Activated CD4-positive, alpha-beta T cell treated with anti-CD3 and anti-CD28 coated beads, Interleukin-2, amount 50 U/mL, for 24 hours (primary cell): ENCODE measurements at places on chromosomes 2 and 18.

GRCh38 chr2:230234845-230235244, 9.3 kb downstream of the SP140 start:
- DNase-seq, result no peak

DNA sequence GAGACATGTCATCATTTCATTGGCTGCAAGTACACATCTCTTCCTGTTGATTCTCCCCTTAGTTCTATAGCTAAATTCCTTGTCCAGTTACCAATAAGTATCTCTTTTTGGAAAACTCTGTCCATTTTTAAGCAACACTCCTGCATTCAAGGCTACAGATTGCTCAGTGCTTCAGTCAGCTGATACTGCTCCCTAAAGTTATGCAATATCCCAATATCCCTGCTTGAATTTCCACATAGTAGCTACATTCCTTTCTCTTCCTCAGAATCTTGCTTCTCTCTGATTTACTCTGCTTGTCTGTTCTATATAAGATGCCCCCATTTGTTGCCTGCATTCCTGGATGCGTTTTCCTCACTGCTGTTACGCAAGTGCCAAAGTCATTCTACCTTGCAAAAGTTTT, 109.8 kb downstream of the PARD3B start:
- DNase-seq, result no peak

DNA sequence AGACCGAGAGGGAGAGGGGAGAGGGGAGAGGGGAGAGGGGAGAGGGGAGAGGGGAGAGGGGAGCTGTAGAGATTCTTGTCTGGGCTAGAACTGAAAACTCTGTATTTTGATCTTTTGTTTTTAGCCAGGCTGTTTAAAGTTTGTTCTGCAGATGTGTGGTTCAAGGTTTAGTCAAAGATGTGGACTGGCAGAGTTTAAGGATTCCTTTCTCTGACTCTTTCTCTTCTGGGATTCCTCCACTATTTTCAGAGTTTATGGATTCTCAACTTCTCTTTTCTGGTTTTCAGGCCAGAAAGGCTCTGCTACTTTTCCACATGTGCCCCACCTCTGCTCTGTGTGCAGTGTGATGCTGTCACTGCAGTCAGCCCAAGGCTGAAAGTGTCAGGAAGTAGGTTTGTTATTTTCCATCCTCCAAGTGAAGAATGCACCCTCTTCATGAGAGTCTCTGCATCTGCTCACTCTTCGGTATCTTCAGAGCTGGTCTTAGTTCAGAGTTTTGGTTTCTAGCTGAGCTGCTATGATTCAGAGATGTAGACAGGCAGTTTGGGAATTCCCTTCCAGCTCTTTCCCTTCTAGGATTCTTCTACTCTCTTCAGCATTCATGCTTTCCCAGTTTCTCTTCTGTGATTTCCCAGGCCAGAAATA, 130.9 kb upstream of the SMAD7 start:
- DNase-seq, result no peak

DNA sequence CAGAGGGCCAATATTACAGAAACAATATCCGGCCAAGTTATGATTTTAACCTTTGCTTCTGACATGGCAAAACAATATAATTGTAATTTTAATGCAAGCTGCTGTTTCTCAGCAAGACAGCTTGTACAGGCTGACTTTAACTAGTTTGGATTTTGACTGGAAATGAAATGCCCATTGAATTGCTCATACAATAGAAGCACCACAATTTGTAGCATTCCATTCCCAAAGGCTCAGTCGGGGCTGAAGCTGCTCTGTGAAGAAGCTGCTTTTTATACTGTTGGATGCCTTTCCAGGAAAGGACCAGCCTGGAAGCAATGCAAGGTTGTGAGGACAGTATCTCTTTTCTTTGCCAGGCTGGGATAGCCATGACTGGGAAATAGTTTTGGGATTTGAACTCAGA, 677.0 kb upstream of the FANCL start:
- no peak for DNase-seq

DNA sequence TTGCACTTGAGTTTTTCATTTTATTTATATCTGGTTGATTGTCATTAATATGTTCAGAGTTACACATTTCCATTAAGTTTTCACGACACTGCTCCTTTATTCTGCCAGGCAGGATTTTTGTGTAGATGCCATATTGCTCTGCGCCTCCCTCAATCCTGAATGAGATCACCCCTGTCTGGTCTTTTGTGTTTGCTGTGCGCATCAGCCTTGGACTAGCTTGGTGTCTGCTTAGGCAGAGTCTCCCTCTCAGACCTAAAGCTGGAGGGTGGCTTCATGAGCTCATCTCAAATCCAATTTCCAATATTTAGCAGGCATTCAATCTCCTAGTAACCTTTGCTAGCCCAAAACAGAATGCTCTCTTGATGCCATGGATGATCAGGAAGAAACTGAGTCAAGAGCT, 137.4 kb downstream of the SMAD7 start:
- no peak for DNase-seq

GRCh38 chr2:177169810-177170514, 42.6 kb upstream of the HNRNPA3 start:
- no peak for DNase-seq

DNA sequence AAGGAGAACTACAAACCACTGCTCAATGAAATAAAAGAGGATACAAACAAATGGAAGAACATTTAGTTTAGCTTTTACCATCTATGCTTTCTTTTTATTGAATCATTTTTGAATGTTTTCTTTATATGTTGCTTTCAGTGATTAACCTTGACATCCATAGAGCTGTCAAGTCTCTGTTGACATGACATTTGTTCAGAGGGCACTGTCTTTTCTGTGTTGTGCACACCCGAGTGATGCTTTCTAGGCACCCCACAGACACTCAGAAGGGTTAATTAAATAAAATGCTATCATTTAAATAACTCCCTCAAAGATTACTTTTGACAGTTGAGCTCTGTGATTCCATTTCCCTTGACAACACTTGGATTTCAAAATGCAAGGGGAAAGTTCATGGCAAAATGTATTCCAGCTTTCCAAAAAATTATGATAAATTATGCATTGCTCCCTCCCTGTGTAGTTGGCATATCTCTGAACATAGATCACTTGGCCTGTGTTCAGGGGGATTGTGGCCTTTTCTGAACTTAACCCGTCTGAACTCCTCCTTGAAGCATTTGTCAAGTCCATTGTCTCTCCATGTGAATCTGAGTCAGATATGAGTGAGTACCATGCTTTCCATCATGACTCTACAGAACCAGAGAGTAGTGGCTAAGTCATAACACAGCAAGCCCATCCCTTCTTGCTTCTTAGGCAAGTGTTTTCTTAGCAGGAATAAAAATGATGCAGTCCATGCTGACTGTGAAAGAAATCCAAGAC, 372.6 kb downstream of the RPRM start:
- no peak for DNase-seq

GRCh38 chr2:133787207-133787606, 218.9 kb upstream of the NCKAP5 start:
- no peak for DNase-seq

- peak; percentile 75 for DNase-seq
Observed at GRCh38 chr2:39128919-39129391, 8.1 kb upstream of the SOS1 start.

DNA sequence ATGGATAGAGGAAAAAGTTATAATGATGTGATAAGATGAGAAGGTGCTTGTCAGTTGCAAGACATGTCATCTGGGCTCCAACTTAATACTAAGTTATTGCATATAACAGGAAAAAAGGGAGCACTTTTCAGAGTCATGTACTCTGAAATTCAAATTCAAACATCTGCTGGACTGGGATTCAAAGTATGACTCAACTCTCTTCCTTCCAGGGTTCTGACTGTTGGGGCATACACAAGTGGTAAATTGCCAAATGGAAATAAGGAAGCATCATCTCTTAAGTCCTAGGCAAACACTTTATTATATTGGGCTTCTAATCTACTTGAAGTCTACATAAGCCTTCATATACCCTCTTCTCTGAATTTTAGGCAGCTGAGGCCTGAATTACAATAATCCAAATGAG, 44.9 kb downstream of the ZBTB14 start:
- DNase-seq, result no peak

DNA sequence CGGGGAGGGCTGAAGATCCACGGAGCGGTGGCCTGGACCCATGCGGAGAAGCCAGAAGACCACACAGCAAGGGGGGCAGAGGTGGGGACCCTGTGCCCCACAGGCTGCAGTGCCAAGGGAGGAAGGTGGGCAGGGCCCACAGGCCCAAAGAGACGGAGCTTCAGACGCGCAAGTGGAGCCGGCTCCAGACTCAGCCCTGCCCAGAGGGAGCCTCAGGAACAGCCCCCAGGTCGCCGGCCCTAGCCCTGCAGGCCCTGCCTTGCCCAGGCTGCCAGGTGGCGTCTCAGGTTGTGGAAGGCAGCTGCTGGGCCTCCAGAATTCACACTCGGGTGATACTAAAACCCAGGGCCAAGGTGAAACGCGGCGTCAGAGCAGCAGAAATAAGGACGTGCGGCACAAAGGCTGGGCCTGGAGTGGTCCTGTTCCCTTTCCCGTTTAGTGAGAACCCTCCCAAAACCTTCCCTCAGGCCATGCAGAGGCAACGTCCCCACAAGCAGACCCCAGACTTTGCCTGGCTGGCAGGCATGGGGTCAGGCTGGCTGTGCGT, 36.8 kb downstream of the SLC66A2 start:
- no peak for DNase-seq
